ENCODE measurements at places on chromosomes 6 and 20. TPM values are rescaled to one million over a fixed set of nuclear protein-coding genes. Genes with fewer than 3 reads are reported as not detected.

PSMG4 gene
- total RNA-seq, result 43.4 TPM

UBE2V1 gene
- 96.3 TPM for total RNA-seq

CTAGE9 gene
- total RNA-seq, result not detected

DSN1 gene
- 12.5 TPM for total RNA-seq

SLC35D3 gene
- not detected for total RNA-seq

PTPRT gene
- total RNA-seq, result not detected

CD83 gene
- total RNA-seq, result 3.9 TPM

UBE2C gene
- 31.2 TPM for total RNA-seq

C20orf202 gene
- total RNA-seq, result not detected

ELMO2 gene
- 36.9 TPM for total RNA-seq

VARS2 gene
- 18.4 TPM for total RNA-seq

RBPJL gene
- not detected for total RNA-seq

ANKS1A gene
- 5.5 TPM for total RNA-seq

STMND1 gene
- not detected for total RNA-seq

FAM8A1 gene
- 16.5 TPM for total RNA-seq

PAX1 gene
- total RNA-seq, result not detected

CLIC5 gene
- total RNA-seq, result not detected

C6orf15 gene
- not detected for total RNA-seq

PHACTR1 gene
- 4.4 TPM for total RNA-seq

TRIM38 gene
- 10.0 TPM for total RNA-seq

GABRR2 gene
- 0.37 TPM for total RNA-seq

NR2E1 gene
- not detected for total RNA-seq

MATN4 gene
- under 0.01 TPM for total RNA-seq

ZFP57 gene
- total RNA-seq, result 2.7 TPM

EPB41L1 gene
- 13.2 TPM for total RNA-seq

CST3 gene
- total RNA-seq, result 192 TPM

NKX2-4 gene
- not detected for total RNA-seq

PTGIS gene
- total RNA-seq, result 19.0 TPM

DEFB132 gene
- not detected for total RNA-seq

TMEM14A gene
- total RNA-seq, result 24.3 TPM

DTNBP1 gene
- 8.8 TPM for total RNA-seq

TULP4 gene
- 84.1 TPM for total RNA-seq

KCNQ5 gene
- 1.2 TPM for total RNA-seq

COL20A1 gene
- total RNA-seq, result not detected

PPIL6 gene
- 4.3 TPM for total RNA-seq

PROKR2 gene
- not detected for total RNA-seq

PSORS1C2 gene
- not detected for total RNA-seq

ERMARD gene
- total RNA-seq, result 19.0 TPM

RIPOR3 gene
- total RNA-seq, result 2.2 TPM

NHLRC1 gene
- total RNA-seq, result 2.0 TPM

HTR1E gene
- total RNA-seq, result not detected

ADGRG6 gene
- 0.37 TPM for total RNA-seq

COL11A2 gene
- 0.20 TPM for total RNA-seq

CLVS2 gene
- total RNA-seq, result under 0.01 TPM

DDRGK1 gene
- 18.4 TPM for total RNA-seq

SNAI1 gene
- under 0.01 TPM for total RNA-seq

TMC2 gene
- total RNA-seq, result under 0.01 TPM

CASS4 gene
- total RNA-seq, result 0.20 TPM

CENPW gene
- 14.7 TPM for total RNA-seq

FOXQ1 gene
- total RNA-seq, result 1.1 TPM

ARMH2 gene
- total RNA-seq, result not detected

FNDC11 gene
- 0.37 TPM for total RNA-seq

CST2 gene
- total RNA-seq, result not detected

PRDM13 gene
- not detected for total RNA-seq

SERINC3 gene
- 119 TPM for total RNA-seq

BMP2 gene
- total RNA-seq, result 1.1 TPM

IRF4 gene
- 9.0 TPM for total RNA-seq

EEF1A2 gene
- not detected for total RNA-seq
